ENCODE measurements at places on chromosomes 12 and 14. TPM values are rescaled to one million over a fixed set of nuclear protein-coding genes. Genes with fewer than 3 reads are reported as not detected.

DNA sequence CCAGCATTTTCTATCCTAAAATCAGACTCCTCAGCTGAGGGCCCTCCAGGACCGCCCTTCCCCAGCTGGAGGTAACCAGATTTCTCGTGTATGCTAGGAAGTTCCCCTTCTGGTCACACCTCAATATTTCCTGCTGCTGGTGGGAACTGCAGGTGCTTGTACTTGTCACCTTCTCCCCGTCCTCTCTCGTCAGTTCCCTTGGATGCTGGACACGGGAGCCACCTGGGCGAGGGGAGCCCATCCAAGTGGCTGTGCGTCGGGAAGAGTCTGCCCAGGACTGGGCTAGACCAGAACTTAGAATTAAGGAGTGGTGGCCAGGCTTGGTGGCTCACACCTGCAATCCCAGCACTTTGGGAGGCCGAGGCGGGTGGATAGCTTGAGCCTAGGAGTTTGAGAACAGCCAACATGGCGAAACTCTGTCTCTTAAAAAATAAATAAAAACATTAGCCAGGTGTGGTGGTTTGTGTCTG, 23.2 kb upstream of the KIF26A start:
- no peaks in the 10 kb centered on the region for H3K4me1 ChIP-seq
- H3K27me3 ChIP-seq: peaks cover 17% of the 10 kb centered on the region
- no peaks in the 10 kb centered on the region for H3K36me3 ChIP-seq
- no peak overlapping the region for H3K4me3 ChIP-seq
- no peak for DNase-seq

- no peaks in the 10 kb centered on the region for H3K4me1 ChIP-seq
- no peak for DNase-seq
- H3K27me3 ChIP-seq: peaks cover 9% of the 10 kb centered on the region
- no peak overlapping the region for H3K27ac ChIP-seq
- no peak overlapping the region for H3K4me3 ChIP-seq
These were observed 13.1 kb downstream of the TEDC1 start for GRCh38 chr14:105503935-105504692.

GRCh38 chr14:23929822-23930294, 23.7 kb upstream of the DHRS4 start:
- no peaks in the 10 kb centered on the region for H3K4me1 ChIP-seq
- H3K36me3 ChIP-seq: no peaks in the 10 kb centered on the region
- peak; percentile 69 for DNase-seq

DNA sequence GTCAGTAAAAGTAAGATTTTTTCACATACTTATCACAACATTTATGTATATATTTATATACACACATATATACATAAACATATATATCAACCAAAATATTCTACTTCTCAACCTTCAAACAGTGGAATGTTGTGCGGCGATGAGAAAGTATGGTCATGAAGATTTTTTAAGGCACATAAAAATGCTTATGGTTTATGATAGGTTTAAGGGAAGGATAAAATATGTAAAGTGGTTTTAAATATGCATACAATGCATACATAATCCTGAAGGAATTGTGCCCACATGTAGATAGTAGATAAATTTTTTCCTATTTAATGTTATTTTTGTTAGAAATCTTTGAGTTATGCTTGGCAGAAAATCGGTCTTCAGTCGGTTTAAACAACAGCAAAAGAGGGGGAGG, 182.7 kb downstream of the ANO6 start:
- no peak overlapping the region for H3K27ac ChIP-seq
- no peaks in the 10 kb centered on the region for H3K27me3 ChIP-seq
- DNase-seq: no peak
- H3K4me3 ChIP-seq: no peak overlapping the region
- H3K36me3 ChIP-seq: peaks cover 7% of the 10 kb centered on the region
- H3K4me1 ChIP-seq: no peaks in the 10 kb centered on the region

The KERA gene
- not detected for total RNA-seq

Data from IMR-90 (cell line).